NCI-H1694 treated with DMSO at 0.1 percent for 48 hours (cell line): ENCODE measurements at places on chromosomes 5 and 9.
A peak's percentile ranks its signal among the peaks of the same experiment; 100 is the strongest.

- no peak for DNase-seq
Measured at GRCh38 chr5:98713027-98713426, 60.4 kb upstream of the RGMB start.

DNA sequence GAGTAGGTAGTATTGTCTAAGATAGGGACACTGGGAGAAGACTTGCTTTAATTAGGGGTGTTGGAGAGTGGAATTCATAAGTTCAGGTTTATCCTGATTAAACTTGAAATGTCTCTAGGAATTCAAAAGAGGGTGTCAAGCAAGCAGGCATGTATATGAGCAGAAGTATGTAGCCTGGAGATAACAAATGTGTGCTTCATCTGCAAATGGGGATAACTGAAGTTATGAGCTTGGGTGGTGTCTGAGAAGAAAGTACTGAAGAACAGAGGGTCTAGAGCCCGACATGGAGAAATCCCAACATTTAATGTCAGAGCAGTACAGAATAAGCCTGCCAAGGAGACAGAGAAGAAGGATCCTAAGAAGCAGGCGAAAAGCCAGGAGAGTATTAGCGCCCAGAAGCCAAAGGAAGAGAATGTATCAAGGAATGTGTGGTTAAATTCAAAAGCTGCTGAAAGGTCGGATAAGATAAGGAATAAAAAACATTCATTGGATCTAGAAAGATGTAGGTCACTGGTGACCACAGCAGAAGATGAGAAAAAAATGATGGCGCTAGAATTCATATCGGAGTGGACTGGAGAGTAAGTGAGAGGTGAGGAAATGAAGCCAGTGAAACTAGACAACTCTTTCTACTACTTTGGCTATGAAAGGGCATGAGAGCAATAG is 401.5 kb upstream of the PIK3R1 start:
- DNase-seq: no peak

DNA sequence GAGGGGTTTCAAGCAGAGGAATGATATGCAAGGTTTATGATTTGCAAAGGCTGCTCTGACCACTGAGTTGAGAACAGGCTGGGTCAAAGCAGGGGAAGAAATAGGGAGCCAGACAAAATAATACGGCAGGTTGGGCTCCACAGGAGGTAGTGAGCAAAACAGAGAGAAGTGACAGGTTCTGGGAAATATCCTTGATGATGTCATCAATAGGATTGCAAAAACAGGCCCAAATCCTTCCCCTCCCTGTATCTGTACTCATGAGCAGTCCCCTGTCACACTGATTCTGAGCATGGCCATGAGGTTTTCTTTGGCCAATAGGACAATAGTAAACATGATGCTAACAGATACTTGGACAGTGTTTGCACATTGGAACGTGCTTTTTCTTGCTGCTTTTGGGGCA is 471.8 kb upstream of the BRINP1 start:
- DNase-seq: no peak

DNA sequence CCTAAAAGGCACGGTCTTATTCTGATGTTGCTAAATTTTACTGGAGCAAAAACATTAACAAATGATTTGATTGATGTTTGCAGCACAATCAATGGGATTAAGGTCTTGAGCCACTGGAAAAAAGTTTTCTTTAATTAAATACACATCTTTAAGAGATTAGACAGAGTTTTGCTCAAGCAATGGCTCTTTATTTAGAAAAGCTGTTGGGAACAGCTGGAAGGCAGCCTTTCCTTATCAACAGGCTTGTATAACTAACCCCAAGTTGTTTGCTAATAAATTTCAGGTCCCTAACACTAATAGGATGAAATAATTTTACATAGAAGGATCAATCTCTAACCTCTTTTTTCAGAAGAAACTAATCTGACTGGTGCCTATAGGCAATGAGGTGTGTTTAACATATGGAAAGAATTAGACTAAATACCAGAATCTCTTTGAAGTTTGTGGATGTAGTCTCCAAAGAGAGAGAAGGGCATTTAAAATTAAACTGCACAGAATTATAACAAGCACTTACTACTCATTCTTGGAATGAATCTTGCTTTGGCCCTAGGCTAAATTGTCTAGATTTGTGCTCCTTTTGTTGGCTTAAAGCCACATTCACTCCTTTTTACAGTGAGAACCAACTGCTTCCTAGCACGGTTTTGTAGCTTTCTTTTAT is 67.3 kb upstream of the TNFAIP8 start:
- DNase-seq: no peak

DNA sequence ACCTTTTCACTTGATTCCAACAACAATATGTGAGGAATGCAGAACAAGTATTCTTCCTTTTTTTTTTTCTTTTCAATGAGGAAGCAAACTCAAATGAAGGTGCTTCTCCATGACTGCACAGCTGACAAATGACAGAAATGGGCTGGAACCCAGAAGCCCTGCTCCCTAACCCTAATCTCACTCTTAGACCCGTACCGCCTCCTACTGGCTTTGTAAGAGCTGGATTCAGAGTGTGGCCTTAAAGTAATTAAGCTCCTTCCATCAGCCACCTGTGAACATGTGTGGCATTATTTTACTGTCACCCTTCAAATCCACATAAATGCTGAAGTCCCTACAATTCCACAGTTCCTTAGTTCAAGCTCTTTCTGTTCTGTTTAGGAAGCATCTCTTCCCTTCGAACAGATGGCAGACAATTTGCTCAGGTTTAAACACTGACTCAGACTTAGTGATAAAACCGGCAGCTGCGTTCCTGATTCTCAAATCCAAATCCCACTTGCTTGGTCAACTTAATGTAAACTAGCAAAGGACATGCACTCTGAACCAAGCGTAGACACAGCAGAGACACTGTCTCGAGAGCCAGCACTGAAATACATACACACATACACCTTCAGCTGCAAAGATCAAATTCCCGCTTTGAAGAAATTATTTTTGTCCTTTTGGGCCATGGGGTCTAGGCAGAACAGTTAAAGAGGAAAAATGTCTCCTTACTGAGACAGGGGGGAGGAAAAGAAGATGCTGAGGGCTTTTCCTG is 316.7 kb upstream of the TLE4 start:
- DNase-seq: peak; percentile 49

DNA sequence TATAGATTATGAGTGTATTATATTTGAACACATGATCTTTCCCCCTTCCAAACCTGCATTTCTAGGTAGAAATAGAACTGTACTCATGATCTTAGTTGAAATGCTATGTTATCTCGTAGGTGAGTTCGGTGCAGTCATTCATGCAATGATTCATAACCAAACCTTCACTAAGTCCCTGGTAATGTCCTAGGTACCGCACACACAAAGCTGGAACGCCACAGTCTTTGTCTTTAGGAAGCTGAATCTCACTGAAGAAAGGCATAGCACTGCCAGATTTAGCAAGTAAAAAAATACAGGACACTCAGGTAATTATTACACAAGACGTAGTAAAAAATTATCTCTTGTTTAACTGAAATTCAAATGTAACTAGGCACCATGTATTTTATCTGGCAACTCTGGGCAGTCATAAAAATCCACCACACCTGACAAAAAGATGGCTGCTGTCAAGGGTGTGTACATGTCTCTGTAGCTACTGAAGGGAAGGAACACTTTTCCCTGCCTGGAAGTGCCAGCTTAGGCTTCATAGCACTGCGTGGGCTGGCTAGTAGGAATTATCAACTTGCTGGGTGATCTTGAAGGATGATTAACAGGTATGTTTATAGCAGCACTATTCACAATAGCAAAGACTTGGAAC is 28.0 kb upstream of the TXN start:
- peak; percentile 53 for DNase-seq

GRCh38 chr9:113675475-113675941 is 200.6 kb upstream of the ZNF618 start:
- DNase-seq: no peak

GRCh38 chr9:133932633-133933032 is 59.5 kb downstream of the VAV2 start:
- DNase-seq: no peak

GRCh38 chr5:109709225-109709624 is 19.5 kb downstream of the MAN2A1 start:
- no peak for DNase-seq

GRCh38 chr9:97604901-97605645 is 28.1 kb downstream of the TSTD2 start:
- no peak for DNase-seq

GRCh38 chr9:78207901-78208300 is 28.0 kb upstream of the CEP78 start:
- DNase-seq: no peak

DNA sequence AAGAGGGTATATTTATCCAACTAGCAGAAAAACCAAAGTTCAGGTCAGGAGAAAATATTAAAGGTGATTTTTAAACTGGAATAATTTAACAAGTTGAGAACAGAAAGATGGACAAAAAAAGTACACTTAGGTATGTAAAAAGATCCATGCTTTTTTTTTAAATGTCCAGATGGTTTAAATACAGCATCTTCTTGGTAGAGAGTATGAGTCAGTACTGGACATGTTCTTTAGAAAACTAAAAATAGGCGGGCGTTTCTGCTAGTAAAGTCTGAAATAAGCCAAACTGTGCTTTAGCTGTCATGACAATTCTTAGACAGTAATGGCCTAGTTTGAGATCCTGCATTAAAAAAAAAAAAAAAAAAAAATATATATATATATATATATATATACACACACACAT is 255.9 kb upstream of the ST8SIA4 start:
- no peak for DNase-seq

- DNase-seq: no peak
Measured at GRCh38 chr5:157004893-157005551, 42.0 kb upstream of the TIMD4 start.

DNA sequence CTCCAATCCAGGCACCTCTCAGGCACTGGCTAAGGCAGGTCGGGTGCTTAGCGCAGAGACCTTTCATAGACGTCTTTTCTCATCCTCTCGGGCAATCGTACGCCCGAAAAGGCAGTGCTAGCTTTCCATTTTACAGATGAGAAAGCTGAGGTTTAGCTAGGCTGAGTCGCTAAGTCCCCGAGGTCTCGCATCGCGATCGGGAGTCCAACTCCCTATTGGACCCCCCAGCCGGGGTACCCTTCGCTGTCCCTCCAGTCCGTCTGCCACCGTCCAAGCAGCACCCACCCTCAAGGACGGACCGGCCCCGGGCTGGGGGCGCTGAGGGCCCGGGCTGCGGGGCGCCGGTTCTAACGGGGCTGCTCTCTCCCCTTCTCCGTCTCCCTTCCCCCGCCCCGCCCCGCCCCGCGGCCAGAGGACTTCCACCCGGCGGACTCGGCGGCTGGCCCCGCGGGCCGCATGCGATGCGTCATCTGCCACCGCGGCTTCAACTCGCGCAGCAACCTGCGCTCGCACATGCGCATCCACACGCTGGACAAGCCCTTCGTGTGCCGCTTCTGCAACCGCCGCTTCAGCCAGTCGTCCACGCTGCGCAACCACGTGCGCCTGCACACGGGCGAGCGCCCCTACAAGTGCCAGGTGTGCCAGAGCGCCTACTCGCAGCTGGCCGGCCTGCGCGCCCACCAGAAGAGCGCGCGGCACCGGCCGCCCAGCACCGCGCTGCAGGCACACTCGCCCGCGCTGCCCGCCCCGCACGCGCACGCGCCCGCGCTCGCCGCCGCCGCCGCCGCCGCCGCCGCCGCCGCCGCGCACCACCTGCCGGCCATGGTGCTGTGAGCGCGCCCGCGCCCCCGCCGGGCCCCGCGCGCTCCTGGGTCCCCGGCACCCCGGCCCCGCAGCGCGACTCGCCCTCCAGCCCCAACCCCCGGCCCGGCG is 12.5 kb upstream of the EXOSC2 start:
- DNase-seq: no peak

- no peak for DNase-seq
Measured at GRCh38 chr5:39452846-39453245, 28.1 kb upstream of the DAB2 start.

GRCh38 chr5:17837757-17838156 is 203.5 kb downstream of the TAF11L14 start:
- DNase-seq: no peak

DNA sequence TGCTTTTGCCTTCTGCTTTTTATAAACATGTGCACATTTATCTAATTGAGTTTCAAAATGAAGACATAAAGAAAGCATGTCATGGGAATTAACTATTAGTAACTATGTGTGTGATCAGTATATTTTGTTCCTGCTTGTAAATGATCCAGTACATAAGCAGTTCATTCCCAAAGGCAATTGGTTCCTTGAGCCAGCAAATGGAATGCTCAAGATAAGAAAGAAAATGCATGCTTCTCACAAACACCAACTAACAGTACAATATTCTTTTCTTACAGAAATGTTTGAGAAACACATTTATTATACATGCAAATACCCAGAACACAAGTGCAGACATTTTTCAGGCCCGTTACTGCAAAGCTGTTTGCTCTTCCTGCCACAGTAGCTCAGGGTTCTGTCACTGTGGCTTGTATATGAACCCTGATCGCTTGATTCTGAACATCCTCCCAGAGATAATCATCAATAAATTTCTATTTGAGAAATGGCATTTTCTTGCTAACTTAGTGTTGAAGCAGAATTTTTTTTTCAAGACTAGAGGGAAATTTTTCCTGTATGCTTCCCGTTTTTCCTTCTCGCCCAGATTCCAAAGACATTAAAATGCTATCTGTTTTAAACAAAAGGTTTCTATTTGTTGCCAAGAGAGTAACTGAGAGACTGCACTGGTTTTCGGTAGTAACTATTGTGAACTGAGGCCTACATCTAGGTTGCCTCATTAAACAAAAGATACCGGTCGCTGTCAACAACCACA is 1.9 kb downstream of the GNAQ start:
- peak; percentile 13 for DNase-seq

- DNase-seq: no peak
Measured at GRCh38 chr5:65144136-65144871, 337.4 kb downstream of the ADAMTS6 start.

GRCh38 chr5:11150976-11151375 is 389.9 kb upstream of the DAP start:
- DNase-seq: no peak

- peak; percentile 3 for DNase-seq
Measured at GRCh38 chr9:121073038-121073437, 1.7 kb upstream of the CNTRL start.

DNA sequence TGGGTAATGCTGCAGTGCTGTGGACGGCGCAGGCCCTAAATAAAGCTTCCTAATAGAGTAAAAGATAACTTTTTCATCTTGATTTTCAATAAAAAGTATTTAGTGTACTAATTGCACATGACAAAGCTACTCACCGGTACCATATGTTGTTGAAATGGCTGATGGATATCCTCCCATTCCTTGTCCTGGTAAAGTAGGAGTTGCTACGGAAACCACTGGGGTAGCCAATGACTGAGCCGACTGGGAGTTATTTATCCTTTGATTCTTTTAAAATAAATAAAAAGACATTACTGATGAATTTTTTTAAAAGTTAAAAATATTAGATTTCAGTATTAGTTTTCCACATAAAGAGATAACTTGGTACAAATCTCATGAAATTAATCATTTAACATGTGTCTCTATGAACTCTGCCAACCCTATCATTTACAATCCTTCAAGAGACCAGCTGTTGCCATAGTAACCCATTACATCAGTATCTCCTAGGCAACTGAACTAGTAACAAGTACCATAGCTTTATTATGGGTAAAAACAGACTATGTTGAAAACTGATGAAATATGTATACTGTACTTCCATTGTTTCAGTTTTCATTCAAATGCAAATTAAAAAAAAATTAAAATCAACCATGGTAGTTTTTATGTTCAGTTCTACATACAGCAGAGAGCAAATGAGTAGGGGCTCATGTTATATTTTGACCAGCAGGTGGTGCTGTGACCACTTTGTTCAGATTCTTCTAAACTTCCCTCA is 153.7 kb downstream of the MEF2C start:
- peak; percentile 45 for DNase-seq

- no peak for DNase-seq
Measured at GRCh38 chr5:139605887-139606286, 42.3 kb upstream of the CXXC5 start.

GRCh38 chr5:78008356-78008967 is 232.3 kb upstream of the TBCA start:
- DNase-seq: peak; percentile 47

GRCh38 chr9:17900606-17901005 is 321.7 kb downstream of the SH3GL2 start:
- DNase-seq: no peak
